ENCODE measurements at places on chromosomes 3 and 15. TPM values are rescaled to one million over a fixed set of nuclear protein-coding genes. Genes with fewer than 3 reads are reported as not detected.

DNA sequence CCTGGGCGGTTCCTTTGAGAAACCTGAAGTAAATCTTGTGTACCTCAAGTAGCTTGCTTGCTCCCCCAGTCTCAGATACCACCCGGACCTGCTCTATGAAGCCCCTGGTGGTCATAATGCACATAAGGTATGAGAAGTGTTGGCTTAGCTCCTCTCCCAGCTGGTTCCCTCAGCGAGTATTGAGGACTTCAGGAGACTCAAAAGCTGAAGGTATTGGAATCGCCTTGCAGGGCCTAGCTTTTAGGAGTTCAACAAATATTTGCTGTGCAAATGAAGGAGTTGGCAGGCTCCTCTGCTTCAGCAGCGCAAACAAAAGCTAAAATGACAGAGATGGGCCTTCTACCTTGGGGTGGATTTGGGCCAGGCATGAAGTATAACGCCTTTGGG lies 1.7 kb downstream of the CMTM8 start:
- DNase-seq = no peak
- H3K36me3 ChIP-seq = no peaks in the 10 kb centered on the region
- peaks cover 21% of the 10 kb centered on the region for H3K4me1 ChIP-seq

DNA sequence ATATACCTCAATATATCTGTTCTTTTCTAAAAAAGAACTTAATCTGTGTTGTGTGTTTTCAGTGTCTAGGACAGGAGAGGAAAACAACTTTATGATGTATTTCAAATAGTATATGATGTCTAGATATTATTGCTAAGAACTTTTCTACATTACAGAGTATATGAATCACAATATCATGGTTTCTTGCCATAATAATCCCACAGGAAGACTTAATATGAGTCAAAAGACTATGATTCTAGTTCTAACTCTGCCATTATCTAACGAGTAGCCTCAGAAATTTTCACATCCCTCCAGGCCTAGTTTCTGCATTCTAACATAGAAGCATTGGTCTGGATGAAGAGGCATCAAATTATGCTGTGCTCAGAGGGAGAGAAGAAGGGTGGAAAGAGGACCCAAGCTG lies 107.7 kb upstream of the SPRED1 start:
- no peaks in the 10 kb centered on the region for H3K36me3 ChIP-seq
- peaks cover 2% of the 10 kb centered on the region for H3K4me1 ChIP-seq
- H3K4me3 ChIP-seq = no peak overlapping the region
- no peak overlapping the region for H3K27ac ChIP-seq
- DNase-seq = no peak

The TUSC7 gene
- total RNA-seq = not detected

DNA sequence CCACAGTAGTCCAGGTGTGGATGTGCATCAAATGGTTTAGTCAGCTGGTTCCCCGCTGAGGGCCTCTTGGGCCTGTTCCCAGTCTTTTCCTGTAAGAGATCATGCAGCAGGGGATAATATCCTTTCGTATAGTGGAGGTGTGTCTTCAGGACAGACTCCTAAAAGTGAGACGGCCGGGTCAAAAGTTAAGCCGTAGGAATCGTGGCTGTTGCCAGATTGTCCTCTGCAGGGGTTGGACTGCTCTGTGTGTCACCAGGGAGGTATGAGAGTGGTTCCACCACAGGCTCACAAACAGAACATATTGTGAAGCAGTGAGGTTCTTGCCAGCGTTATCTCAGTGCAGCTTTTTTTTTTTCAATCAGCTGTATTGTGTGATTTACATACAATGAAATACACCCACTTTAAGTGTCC lies 95.0 kb downstream of the VGLL4 start:
- H3K4me1 ChIP-seq = peaks cover 21% of the 10 kb centered on the region
- no peak overlapping the region for H3K27ac ChIP-seq
- H3K36me3 ChIP-seq = peaks cover 10% of the 10 kb centered on the region
- no peak for DNase-seq

The SCAANT1 gene
- total RNA-seq = not detected

- H3K4me1 ChIP-seq = no peaks in the 10 kb centered on the region
- H3K27me3 ChIP-seq = no peaks in the 10 kb centered on the region
- DNase-seq = no peak
- no peak overlapping the region for H3K27ac ChIP-seq
- no peak overlapping the region for H3K4me3 ChIP-seq
Observed at GRCh38 chr3:129758785-129759320, 134.7 kb downstream of the TMCC1 start.

The CFAP161 gene
- 0.18 TPM for total RNA-seq

DNA sequence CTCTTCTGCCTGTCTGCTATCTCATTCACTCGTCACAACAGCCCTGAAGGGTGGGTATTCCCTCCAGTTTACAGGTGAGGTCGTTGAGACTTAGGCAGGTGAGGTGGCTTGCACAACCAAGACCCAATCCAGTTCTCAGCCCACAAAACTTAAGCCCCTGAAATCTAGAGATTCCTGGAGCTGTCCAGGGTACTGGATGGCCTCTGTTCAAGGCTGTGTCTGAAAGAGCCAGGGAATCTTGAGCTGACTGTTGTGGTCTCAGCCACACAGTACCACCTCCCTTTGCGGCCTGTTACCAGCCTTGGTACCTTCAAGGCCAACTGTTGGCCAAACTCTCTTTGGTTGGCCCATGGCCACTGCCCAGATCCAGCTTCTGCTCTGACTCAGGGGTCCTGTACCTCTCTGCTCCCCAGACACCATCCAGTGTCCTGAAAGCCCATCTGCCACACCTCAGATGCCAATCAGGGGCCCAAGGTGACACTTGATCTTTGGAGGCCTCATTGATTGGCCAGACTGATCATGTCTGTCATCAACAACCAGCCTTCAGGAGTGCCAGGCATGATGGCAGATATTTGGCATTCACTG lies 10.9 kb upstream of the FAM107A start:
- peaks cover 23% of the 10 kb centered on the region for H3K4me1 ChIP-seq
- peaks cover 43% of the 10 kb centered on the region for H3K27me3 ChIP-seq
- no peak overlapping the region for H3K27ac ChIP-seq

DNA sequence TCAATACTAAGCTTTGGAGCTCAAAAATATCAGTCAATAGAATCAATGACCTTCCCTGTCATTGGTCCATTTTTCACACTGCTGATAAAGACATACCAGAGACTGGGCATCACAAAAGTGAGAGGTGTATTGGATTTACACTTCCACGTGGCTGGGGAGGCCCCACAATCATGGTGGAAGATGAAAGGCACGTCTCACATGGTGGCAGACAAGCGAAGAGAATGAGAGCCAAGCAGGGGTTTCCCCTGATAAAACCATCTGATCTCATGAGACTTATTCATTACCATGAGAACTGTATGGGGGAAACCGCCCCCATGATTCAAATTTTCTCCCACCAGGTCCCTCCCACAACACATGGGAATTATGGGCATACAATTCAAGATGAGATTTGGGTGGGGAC lies 81.9 kb downstream of the ANXA2 start:
- no peak overlapping the region for H3K27ac ChIP-seq
- peaks cover 13% of the 10 kb centered on the region for H3K27me3 ChIP-seq
- DNase-seq = no peak
- no peak overlapping the region for H3K4me3 ChIP-seq
- no peaks in the 10 kb centered on the region for H3K36me3 ChIP-seq

The CTXND1 gene
- total RNA-seq = not detected

DNA sequence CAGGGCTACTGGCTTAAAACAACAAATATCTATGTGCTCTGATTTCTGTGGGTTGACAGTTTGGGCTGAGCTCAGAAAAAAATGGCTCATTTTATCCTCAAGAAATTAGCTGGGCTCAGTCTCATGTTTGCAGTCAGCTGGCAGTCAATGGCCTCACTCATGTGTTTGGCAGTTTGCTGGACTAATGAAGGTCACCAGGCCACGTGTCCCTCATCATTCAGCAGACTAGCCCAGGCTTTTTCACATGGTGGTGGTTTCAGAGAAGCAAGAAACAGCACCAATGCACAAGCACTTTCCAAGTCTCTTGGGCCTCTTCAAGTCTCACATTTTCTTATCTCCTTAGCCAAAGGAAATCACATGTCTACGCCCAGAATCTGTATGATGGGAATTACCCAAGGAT lies 478.3 kb upstream of the PPP2R3A start:
- H3K4me1 ChIP-seq = no peaks in the 10 kb centered on the region
- no peak overlapping the region for H3K4me3 ChIP-seq
- no peak for DNase-seq
- no peak overlapping the region for H3K27ac ChIP-seq
- no peaks in the 10 kb centered on the region for H3K27me3 ChIP-seq
- H3K36me3 ChIP-seq = no peaks in the 10 kb centered on the region

- peaks cover 60% of the 10 kb centered on the region for H3K36me3 ChIP-seq
- H3K27me3 ChIP-seq = no peaks in the 10 kb centered on the region
- H3K4me3 ChIP-seq = peak overlapping the region; percentile 56
Observed at GRCh38 chr3:63921741-63922482, 9.7 kb upstream of the SCAANT1 start.

- no peaks in the 10 kb centered on the region for H3K4me1 ChIP-seq
- H3K27ac ChIP-seq = no peak overlapping the region
- H3K4me3 ChIP-seq = no peak overlapping the region
- no peak for DNase-seq
- H3K27me3 ChIP-seq = no peaks in the 10 kb centered on the region
- H3K36me3 ChIP-seq = no peaks in the 10 kb centered on the region
Observed at GRCh38 chr3:134768837-134769236, 26.2 kb upstream of the EPHB1 start.

- DNase-seq = no peak
- H3K4me3 ChIP-seq = peak overlapping the region; percentile 85
- H3K36me3 ChIP-seq = peaks cover 35% of the 10 kb centered on the region
- H3K4me1 ChIP-seq = peaks cover 46% of the 10 kb centered on the region
Observed at GRCh38 chr3:48446043-48446424, 503 bp upstream of the ATRIP start.

DNA sequence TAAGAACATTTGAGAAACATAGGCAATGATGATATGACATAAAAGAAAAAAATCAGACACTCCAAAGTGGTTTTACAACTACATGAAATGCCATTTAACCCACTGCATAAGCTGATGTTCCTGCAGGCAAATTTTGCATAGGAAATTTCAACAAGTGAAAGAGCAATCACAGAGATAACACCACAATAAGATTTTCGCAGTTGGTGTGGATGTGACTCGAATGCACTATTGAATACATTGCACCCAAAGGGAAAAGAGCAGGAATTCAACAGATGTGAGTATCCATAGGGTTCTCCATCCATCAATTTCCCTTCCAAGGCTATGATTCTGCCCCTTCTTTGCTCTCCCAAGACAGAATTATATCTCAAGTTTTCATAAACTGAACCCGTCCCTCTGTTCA lies 456.1 kb downstream of the RAP2B start:
- no peak for DNase-seq
- peaks cover 10% of the 10 kb centered on the region for H3K4me1 ChIP-seq
- no peak overlapping the region for H3K4me3 ChIP-seq
- no peak overlapping the region for H3K27ac ChIP-seq
- H3K36me3 ChIP-seq = no peaks in the 10 kb centered on the region

DNA sequence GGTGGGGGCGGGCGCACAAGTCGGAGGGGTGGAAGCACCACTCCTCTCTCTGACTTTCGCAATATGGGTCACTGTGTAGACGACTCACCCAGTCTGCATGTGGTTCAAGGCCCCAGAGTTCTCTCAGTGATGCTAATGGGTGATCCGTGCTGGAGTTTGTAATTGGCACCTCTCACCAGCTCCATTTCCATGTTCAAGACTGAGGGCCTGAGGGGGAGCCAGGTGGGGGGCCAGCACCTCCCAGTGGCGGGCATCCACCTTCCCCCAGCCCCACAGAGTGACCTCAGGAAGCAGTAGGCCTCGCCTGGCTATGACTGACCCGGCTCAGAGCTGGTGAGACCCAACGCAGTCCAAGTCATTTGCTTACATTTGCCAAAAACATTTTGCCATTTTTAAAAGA lies 230.0 kb upstream of the ST8SIA2 start:
- no peaks in the 10 kb centered on the region for H3K27me3 ChIP-seq
- DNase-seq = no peak
- peaks cover 12% of the 10 kb centered on the region for H3K4me1 ChIP-seq
- H3K27ac ChIP-seq = no peak overlapping the region
- no peak overlapping the region for H3K4me3 ChIP-seq

- DNase-seq = no peak
- peaks cover 22% of the 10 kb centered on the region for H3K36me3 ChIP-seq
- no peak overlapping the region for H3K4me3 ChIP-seq
- H3K4me1 ChIP-seq = peaks cover 37% of the 10 kb centered on the region
- no peak overlapping the region for H3K27ac ChIP-seq
Observed at GRCh38 chr3:101509811-101510210, 3.2 kb downstream of the SENP7 start.

- H3K36me3 ChIP-seq = no peaks in the 10 kb centered on the region
- no peak overlapping the region for H3K4me3 ChIP-seq
- DNase-seq = no peak
- H3K4me1 ChIP-seq = no peaks in the 10 kb centered on the region
Observed at GRCh38 chr15:58115692-58116091, 22.5 kb upstream of the AQP9 start.

The PXYLP1 gene
- 2.7 TPM for total RNA-seq

- H3K4me3 ChIP-seq = no peak overlapping the region
- H3K27me3 ChIP-seq = no peaks in the 10 kb centered on the region
- no peaks in the 10 kb centered on the region for H3K4me1 ChIP-seq
- H3K36me3 ChIP-seq = no peaks in the 10 kb centered on the region
- DNase-seq = no peak
Observed at GRCh38 chr3:126313580-126314304, 43.5 kb downstream of the KLF15 start.

The CLRN1 gene
- total RNA-seq = not detected

GRCh38 chr3:43670635-43671522 lies 19.9 kb upstream of the ABHD5 start:
- H3K27ac ChIP-seq = no peak overlapping the region
- H3K36me3 ChIP-seq = no peaks in the 10 kb centered on the region
- H3K27me3 ChIP-seq = peaks cover 22% of the 10 kb centered on the region
- no peak for DNase-seq
- no peak overlapping the region for H3K4me3 ChIP-seq
- no peaks in the 10 kb centered on the region for H3K4me1 ChIP-seq

The PLSCR5 gene
- not detected for total RNA-seq

The DOCK3 gene
- 0.07 TPM for total RNA-seq

DNA sequence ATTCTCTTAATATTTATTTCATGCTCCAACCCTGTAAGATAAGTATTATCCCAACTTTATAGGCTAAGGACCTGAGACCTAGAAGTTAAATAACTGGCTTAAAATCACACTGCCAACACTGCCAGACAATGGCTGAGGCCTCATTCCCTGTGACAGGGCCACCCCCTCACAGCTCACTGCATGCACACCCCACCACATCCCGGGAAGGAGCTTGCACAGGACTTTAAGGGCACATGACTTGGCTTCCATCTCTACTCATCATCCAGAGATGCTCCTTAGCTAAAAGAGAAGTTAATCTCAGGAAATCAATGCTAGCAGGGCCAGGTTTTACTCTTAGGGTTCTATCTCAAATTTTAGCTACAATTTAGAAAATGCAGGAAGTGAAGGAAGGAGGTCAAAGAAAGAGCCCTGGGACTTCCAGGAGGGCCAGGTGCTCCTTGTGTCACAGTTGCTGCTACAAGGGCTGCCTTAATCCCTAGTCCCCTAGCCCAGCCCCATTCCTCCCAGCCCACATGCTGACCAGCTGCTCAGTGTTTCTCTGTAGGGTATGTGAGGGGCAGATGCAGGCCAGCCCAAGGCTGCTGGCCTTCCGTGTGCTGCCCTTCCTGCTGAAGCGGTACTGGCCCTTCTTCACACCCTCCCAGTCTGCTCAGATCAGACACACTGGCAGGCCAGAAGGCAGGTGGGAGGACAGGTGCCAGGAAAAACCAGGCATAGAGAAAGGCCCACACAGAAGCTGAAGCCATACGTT lies 53.5 kb downstream of the WWTR1 start:
- H3K27ac ChIP-seq = no peak overlapping the region
- peaks cover 12% of the 10 kb centered on the region for H3K4me1 ChIP-seq
- no peak for DNase-seq
- H3K36me3 ChIP-seq = no peaks in the 10 kb centered on the region
- no peak overlapping the region for H3K4me3 ChIP-seq
- peaks cover 1% of the 10 kb centered on the region for H3K27me3 ChIP-seq

Data from activated B cell treated with CpG ODN at 0.5 μM for 24 hours (primary cell).